ENCODE measurements at places on chromosomes 3 and 15.

- DNase-seq = no peak
These were observed 17.3 kb upstream of the C3orf62 start for GRCh38 chr3:49294343-49294742.

DNA sequence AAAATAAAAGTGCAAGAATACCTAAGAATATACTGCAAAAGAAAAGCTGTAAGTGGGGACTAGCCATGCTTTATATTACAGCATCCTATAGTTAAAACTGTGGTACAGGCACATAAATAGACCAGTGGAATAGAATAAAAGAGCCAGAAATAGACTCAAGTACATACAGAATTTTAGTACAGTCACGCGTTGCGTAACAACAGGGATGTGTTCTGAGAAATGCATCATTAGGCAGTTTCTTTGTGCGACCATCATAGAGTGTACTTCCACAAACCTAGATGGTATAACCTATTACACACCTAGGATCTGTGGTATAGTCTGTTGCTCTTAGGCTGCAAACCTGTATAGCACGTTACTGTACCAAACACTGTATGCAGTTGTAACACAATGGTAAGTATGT is 61.8 kb downstream of the PCCB start:
- DNase-seq = no peak

DNA sequence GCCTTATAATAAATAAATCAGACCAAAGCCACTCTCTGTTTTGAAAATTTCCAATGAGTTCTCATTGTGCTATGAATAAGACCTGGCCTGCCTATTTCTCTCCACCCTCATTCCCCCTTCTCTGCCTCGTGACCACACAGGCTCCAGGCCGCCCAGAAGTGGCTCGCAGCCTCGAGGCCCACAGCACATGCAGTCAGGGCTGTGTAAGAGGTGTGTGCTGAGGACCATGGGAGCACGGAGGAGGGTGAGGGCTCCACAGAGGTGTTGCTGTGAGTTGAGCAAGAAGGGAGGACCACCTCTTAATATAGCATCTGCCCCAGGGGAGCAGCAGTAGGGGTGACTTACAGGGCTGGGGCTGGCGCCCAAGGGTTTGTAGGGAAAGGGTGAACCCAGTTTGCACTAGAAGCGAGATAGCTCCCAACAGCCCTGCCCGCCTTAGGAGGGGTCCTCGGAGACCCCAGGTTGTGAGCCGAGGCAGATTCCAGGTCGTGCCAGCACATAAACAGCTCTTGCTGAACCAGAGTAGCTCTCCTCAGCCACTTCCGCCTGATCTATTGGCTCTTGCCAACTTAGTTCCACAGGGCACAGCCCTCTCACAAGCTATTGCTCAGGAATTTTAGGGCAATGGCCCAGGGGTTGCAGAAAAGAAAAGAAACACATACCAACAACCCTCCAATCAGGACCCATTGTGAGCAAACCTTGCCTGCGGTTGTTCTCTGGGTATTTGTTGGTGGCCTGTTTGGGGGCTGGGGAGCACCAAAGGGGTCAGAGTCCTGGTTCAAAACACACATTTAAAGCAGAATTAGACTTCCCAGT is 117.7 kb downstream of the MYLK start:
- no peak for DNase-seq

- no peak for DNase-seq
These were observed 112.6 kb downstream of the UACA start for GRCh38 chr15:70650567-70651302.

GRCh38 chr3:168096210-168096652 is 507 bp upstream of the GOLIM4 start:
- no peak for DNase-seq

DNA sequence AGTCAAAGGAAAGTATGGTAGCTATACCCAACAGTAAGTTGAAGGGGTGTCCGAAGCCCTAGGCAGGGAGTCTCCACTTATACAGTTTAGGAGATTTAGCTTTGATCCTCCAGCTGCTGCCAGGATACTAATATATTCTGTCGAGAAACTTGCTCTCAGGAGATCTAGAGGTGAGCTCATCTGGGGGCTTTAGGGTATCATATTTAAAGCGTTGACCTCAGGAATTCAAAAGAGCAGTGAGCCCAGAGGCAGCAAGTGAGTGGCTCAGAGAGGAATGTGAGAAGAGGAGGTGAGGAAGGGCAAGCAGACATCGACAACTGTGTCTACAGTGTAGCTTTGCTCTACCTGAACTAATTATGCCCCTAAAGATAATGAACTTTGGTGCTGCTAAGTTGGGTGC is 245.1 kb upstream of the LRTM1 start:
- DNase-seq = no peak

DNA sequence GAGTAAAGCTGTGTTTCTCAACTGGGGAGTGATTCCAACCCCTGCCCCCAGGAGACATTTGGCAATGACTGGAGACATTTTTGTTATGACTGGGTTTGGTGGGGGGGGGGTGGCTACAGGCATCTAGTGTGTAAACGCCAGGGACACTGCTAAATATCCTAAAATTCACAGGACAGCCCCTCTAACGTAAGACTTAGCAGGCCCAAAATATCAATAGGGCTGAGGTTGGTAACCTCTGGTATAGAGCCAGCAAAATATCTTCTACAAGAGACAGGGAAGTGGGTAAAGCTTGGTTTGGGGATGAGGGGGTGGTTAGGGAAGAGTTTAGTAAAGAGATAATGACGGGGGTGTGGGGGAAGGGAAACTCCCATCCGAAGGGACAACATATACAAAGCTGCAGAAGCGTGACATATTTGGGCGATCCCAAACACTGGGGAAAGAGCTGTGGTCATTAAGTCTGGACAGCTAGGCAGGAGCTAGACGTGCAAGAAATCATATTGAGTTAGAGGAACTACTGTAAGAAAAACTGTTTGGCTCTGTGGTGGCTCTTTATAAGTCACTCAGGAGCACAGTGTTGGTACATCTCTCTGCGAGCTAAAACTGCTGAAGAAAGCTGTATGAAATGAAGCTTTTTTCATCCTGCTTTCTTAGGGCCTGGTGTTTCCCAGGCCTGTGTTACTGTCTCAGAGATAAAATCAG is 697 bp upstream of the TRIM69 start:
- DNase-seq = no peak

GRCh38 chr3:14156843-14157561 is 21.4 kb downstream of the XPC start:
- no peak for DNase-seq

DNA sequence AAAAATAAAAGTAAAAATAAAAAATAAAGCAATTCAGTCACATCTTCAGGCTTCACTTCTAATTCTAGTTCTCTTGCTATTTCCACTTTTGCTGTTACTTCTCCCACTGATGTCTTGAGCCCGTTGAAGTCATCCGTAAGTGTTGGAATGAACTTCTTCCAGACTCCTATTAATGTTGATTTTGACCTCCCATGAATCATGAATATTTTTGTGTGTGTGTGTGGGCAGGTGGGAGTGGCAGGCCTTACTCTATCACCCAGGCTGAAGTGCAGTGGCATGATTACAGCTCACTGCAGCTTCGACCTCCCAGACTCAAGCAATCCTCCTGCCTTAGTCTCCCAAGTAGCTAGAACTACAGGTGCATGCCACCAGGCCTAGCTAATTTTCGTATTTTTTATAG is 10.7 kb downstream of the USP4 start:
- DNase-seq = no peak

- DNase-seq = no peak
These were observed 490.3 kb downstream of the MECOM start for GRCh38 chr3:169173231-169173630.

DNA sequence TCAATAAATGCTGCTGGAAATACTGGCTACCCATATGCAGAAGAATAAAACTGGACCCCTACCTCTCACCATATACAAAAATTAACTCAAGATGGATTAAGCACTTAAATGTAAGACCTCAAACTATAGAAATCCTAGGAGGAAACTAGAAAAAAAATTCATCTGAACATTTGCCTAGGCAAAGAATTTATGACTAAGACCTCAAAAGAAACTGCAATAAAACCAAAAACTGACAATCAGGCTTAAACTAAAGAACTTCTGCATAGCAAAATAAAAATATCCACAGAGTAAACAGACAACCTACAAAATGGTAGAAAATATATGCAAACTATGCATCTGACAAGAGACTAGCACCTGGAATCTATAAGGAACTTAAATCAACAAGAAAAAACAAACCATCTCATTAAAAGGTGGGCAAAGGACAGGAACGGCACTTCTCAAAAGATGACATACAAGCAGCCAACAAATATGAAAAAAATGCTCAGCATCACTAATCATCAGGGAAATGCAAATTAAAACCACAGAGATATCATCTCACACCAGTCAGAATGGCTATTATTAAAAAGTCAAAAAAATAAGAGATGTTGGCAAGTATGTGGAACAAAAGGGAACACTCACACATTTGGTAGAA is 47.0 kb downstream of the MYO9A start:
- DNase-seq = no peak

DNA sequence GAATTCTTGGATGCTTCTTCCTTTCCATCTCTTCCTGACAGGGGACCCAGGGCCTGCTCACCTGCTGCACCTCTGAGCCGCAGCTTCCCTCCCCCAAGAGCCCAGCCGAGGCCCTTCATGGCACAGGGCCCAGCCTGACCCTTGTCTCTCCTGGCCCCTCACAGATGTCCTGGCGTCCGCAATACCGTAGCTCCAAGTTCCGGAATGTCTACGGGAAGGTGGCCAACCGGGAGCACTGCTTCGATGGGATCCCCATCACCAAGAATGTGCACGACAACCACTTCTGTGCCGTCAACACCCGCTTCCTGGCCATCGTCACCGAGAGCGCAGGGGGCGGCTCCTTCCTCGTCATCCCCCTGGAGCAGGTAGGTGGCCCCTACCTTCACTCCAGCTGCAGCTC is 66.2 kb downstream of the CORO2B start:
- DNase-seq = no peak

DNA sequence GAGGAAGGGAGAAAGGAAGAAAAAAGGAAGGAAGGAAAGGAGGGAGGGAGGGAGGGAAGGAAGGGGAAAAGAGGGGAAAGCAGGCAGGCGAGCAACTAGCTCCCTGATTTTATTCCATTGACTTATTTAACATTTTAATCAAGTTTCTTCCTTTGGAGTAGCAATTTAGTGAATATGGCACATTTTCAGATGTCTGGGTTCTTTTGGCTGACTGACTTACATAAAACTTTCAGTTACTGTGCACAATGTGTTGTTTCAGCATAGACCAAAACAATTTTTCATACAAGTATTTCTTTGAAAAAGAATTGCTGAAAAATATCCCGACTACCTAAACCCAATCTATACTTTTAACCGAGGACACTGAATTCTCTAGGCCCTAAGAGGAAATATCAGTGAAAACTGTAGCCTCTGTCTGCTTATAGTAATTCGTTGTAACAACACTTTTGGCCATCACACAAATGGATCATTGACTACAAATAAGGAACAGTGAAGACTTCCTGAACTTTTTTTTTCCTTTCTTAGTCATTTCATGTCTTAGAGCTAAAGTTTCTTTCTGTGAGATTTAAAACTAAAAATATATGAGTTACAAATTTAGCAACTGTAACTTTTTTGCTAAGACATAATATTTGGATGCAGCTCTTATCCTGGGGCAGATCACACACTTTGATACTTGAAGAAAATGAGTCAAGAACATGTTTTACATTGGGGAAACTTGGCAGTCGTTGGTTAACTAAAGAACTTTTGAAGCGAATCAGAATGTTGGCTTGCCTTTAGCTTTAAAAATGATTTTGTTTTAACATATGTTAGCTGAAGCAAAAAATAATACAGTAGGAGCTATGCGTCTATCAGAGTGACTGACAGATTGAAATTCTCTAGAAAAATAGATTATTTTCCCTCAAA is 79.6 kb downstream of the SOX2 start:
- DNase-seq = no peak

- no peak for DNase-seq
These were observed 21.1 kb downstream of the DNASE1L3 start for GRCh38 chr3:58189691-58190090.

DNA sequence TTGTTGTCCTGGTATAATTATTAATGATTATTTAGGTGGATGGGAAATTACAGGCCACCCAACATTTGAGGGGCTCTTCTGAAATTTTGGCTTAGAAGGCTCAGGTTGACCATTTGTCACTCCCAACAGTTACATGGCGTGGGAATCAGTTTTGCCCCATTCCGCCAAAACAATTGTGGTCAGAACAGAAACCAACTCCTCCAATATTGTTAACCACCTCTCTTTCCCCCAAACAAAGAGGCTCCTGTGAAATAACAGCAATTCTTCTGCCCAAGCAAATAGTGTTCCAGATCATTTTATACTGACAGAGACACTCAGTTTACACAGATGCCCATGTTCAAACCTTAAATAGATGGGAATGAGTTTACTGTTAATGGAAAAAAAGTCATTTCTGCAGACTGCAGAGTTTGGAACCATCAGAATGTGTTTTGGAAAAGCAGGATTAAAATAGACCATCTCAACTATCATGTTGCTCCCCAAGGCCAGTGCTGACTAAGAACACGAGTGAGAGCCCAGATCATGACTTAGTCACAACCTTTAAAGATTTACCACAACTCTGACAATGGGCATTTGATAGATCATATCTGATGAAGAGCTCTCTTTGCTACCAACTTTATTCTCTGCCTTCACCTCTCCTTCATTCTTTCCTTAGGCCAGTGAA is 102.1 kb downstream of the DUT start:
- no peak for DNase-seq

GRCh38 chr3:48015431-48016180 is 610 bp downstream of the MAP4 start:
- no peak for DNase-seq

DNA sequence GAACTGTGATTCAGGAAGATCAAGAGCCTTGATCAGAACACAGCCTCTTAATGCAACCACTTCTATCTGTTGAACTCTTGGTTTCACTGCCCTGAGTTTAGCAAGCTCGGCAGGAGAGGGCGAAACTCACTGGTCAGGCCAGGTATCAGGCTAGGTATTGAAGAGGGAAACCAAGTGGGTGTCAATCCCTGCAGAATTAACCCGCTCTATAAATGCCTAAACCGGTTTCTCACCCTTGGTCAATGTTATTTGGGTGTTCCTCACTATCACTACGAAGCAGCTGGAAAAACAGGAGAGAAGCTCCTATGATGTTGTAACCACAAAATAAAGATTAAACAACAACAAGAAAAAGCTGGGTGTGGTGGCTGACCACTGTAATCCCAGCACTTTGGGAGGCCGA is 23.9 kb downstream of the LIPH start:
- no peak for DNase-seq

DNA sequence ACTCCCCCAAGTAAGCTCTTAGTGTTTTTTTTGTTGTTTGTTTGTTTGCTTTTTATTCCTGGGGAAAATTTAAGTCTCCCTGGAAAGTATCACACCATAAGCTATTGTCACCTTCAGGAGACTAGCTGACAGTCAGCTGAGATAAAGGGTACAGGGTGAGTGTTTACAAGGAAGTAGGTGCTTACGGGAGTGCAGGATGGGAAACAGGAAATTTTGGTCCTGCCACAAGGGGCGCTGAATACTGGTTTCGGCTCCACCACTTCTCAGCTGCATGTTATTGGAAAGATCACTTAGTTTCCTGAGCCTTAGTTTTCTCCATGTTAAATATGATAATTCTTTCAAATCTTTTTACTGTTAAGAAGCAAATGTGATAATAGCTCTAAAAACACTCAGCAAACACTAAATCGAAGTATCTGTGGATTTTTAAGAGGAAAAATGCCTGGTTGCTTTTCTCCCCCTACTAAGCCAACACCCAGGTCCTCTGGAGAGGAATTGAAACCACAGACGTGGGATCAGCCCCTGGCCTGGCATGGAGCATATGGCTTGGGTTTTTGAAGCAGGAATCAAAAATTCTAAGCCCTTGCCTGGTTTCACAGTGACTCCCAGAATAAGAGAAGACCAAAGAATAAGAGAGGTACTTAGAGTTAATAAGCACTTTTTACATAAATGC is 90.7 kb downstream of the SCN11A start:
- no peak for DNase-seq

All from stimulated activated CD8-positive, alpha-beta memory T cell treated with anti-CD3 and anti-CD28 coated beads, Interleukin-4, amount 100 ng/mL, for 1 hour (primary cell).